LHCN-M2 (cell line): ENCODE measurements at places on chromosomes 3 and 15. TPM values are rescaled to one million over a fixed set of nuclear protein-coding genes. Genes with fewer than 3 reads are reported as not detected.

DNA sequence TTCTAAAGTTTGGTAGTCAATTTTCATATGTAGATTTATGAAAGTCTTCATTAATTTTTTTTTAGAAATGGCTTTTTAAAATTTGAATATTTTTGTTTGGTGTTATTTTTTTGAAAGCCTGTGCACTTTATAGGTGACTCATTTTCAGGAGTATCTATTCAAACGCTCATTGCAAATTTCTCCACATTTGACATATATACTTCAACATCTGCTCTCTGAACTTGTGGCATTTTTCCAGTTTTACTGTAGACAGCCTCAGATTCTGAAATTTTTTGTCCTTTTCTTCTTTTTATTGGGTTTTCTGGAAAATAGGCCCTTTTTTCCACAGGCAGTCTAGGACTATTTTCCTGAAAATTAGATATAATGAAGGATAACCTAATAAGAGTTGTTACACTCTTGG, 396.6 kb downstream of the RBMS3 start:
- peak; percentile 44 for DNase-seq

The TTC21A gene
- 1.3 and 1.5 TPM in 2 replicates for total RNA-seq

GRCh38 chr3:47847260-47847659, 44.3 kb downstream of the DHX30 start:
- DNase-seq: no peak

The DLEC1 gene
- 0.13 TPM in 1 of 2 replicates, not detected in the other for total RNA-seq

DNA sequence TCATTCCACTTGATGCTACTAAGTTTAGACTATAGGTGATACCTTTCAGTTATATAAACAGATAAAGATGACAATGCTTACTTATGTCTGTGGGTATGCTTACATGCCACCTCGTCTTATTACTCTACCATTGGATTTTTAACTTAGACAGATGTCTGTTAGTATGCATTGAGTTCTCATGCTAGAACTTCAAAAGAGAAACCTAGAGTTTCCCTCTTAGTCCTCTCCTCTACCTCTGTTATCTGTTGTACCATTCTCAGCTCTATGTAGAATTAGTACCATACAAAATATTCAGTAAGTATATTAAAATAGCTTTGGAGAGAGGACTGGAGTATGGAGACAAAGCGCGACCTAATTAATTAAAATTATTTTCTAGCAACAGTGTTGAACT, 111.3 kb downstream of the BBX start:
- no peak for DNase-seq

- DNase-seq: no peak
These were observed 83.8 kb downstream of the DCUN1D1 start for GRCh38 chr3:182896553-182896952.

The MRPL46 gene
- 18.1 and 23.4 TPM in 2 replicates for total RNA-seq

GRCh38 chr3:146968204-146968651, 363.1 kb upstream of the PLSCR5 start:
- peak; percentile 91 for DNase-seq

GRCh38 chr3:186532598-186533072, 11.5 kb downstream of the CRYGS start:
- no peak for DNase-seq
